NCI-H460 (cell line): ENCODE measurements at places on chromosomes 11 and 22. TPM values are rescaled to one million over a fixed set of nuclear protein-coding genes. Genes with fewer than 3 reads are reported as not detected.

GRCh38 chr11:133399855-133400625, 132.3 kb downstream of the OPCML start:
- no peak for DNase-seq

DNA sequence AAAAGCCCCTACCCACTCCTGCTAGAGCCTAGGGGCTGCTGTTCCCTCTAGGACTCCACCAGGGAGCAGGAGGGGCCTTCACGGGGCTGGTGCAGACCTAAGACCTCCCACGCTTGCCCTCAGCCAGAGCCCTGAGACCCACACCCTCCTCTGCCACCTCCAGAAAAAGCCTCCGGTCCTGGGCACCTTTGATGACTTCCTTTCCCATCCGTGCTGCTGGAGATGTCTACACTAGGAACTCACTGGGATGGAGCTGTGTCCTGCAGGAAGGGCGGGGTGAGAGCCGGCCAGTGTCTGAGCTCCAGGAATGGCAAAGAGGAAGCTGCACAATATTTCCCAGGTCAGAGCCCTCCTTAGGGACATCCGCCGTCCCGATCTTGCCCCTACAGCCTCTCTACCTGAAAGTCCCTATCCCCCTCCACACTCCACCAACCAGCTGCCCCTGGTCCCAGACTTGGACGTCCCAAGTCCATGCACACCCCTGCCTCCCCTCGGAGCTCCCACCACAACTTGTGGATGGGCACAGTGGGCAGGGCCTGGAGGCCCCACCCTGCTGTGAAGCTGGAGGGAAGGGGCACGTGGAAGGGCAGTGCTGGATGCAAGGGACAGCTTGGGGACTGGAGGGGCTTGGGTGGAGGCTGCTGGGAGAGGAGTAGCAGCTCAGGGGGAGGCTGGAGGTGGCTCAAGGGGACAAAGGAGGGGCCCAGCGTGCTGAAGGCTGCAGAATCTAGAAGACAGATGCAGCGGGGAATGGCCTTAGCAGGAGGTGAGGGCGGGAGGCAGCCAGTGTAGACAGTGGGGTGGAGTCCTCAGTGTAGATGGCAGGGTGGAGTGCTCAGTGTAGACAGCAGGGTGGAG, 13.5 kb upstream of the LRP5 start:
- no peak for DNase-seq

OR6T1 gene
- not detected in 2 replicates for total RNA-seq

DNA sequence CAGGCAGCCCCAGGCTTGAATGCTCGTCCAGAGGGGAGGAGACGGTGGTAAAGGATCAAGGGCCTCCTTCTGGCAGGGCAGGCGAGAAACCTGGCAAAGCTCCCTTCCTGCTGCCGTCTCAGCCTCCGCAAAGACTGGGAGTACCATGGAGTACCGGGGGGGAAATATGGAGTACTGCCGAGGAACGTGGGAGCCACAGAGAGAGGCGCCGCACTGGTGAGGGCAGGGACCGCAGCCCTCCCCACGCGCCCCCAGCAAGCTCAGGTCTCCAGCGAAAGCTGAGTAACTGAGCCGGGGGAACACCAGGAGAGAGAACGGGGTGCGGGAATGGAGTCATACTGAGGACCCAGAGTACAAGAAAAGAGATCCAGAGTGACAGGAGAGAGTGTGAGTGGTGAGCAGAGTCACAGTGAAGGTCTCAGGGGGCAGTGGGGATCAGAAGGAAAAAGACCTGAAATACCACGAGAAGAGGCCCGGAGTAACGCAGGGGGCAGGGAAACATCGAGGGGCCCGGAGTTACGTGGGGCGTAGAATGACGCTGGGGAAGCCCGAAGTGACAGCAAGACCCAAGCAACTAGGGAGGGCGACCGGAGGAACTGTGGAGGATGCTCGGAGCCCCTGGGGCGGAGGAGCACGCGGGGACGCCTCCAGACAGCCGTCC, 740 bp downstream of the EML3 start:
- DNase-seq = no peak

OR5M11 gene
- total RNA-seq = not detected in 2 replicates
